ENCODE measurements at places on chromosomes 2 and 18.

- no peak for DNase-seq
These were observed 358.2 kb upstream of the SPRED2 start for GRCh38 chr2:65790676-65790935.

DNA sequence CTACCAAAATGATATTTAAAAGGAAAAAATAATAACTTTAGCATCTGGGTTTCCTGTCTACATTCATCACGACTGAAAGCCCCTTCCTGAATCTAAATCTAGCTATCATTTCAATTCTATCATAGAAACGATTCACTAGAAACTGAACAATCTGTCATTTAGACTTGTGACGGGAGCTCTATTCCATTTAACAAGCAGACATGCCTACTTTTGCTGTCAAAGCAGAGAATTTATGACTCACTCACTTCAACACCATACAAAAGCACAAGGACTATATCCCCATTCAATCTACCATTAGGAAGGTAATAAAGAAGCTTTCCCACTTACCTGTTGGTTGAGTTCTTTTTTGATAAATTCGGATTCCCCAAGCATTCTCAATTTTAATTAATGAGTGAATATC, 1072.3 kb downstream of the LRP1B start:
- no peak for DNase-seq

GRCh38 chr18:31680831-31681568, 3.4 kb downstream of the B4GALT6 start:
- DNase-seq = peak; percentile 18

DNA sequence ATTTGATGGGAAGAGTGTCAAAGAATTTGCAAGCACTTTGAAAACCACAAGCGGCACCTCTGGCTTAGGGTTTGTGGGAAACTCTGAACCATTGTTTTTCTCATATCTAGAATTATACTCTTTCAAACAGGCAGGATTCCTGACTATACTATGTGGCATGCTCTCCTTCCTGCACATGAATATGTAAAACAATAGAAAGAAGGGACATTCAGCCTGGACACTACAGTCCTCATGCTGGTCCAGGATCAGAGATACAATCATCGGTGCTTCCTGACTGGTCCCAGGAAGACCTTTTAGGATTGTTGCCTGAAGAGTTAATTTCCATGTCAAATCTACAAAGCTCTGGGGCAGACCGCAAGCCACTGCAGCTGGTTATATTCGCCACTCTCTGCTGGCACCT, 55.7 kb upstream of the RASGRP3 start:
- no peak for DNase-seq

- no peak for DNase-seq
These were observed 86.7 kb upstream of the CTAGE1 start for GRCh38 chr18:22504251-22505030.

GRCh38 chr18:50955253-50955652, 12.6 kb upstream of the ELAC1 start:
- DNase-seq = no peak

DNA sequence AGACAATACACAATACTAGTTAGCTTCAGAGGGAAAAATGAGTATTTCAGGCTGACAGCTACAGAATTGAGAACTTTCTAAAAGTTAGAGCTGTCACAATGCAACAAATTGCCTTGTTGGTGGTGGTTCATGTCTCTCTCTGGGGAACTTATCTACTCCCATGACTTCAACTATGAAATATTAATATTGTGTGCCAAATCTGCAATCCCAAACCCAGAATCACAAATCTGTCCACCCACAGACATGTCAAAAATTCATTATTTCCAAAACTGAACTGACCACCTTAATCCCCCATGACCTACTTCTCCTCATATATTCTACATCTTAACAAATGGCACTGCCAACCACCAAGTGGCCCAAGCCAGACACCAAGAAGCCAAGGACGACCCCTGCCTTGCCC, 143.5 kb downstream of the TCF4 start:
- DNase-seq = no peak

DNA sequence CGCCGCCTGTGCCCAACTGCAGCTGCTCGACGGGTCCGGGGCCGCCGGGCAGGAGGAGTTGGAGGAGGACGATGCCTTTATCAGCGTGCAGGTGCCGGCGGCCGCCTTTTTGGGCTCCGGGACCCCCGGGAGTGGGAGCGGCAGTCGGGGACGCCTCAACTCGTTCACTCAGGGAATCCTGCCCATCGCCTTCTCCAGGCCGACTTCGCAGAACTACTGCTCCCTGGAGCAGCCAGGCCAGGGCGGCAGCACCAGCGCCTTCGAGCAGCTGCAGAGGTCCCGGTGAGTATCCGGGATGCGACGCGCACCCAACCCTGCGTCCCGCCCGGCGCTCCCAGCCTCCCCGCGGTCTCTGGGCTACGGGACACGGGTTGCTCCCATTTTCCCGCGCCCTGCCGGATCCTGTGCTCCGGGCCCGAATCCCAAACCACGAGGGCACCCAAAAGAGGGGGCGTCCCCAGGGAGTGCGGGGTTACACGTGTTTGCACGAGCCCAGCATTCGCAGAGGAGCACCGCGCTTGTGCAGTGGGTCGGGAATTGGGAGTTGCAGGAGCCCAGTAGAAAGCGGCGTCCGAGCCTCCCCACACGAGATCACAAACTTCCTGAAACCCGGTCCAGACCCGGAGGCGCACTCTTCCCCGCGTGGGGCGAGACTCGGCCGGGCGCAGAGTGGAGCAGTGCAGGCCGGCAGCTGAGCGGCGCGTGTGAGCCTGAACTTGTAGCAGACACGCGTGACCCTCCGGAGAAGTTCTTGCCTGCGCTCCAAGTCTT, 1.2 kb downstream of the CABLES1 start:
- DNase-seq = no peak

- no peak for DNase-seq
These were observed 5.4 kb downstream of the AGXT start for GRCh38 chr2:240873805-240874714.

DNA sequence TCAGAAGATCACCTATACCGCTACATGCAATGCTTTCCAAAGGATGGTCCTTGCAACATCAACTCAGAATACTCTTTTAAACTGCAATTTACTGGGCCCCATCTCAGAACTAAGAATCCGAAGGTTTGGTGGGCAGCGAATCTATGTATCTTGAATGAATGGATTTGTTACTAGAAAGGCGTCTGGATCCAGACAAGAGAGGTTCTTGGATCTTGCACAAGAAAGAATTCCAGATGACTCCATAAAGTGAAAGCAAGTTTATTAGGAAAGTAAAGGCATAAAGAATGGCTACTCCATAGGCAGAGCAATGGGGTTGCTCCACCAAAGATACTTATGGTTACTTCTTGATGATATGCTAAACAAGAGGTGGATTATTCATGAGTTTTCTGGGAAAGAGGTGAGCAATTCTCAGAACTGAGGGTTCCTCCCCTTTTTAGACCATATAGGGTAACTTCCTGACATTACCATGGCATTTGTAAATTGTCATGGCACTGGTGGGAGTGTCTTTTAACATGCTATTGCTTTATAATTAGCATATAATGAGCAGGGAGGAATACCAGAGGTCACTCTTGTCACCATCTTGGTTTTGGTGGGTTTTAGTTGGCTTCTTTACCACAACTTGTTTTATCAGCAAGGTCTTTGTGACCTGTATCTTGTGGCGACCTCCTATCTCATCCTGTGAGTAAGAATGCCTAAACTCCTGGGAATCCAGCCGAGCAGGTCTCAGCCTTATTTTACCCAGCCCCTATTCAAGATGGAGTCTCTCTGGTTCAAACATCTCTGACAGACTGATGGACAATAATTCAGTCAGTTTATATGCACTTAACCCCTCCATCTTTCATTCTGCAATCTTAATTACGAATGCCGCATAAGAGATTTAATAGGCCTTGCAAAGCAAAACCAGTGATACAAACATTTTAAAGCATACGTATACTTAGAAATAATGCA, 7.5 kb upstream of the RMDN2 start:
- no peak for DNase-seq

DNA sequence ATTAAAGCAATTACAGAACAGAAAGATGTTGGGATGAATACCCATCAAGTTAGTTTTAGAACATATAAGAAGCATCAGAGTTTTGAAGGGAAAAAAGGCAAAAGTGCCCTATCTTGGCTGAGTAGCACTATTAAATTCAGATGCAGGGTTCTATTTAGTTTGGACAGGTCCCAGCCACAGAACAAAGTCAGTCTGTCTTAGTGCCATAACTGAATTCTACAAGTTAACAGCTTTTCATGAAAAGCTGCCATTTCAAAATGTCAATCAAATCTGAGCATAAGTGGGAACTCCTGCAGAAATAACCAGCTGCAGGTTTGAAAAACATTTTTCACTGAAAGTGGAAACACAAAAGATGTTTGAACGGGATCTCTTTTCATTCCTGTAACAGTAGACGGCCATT, 160.4 kb downstream of the SRBD1 start:
- no peak for DNase-seq

GRCh38 chr18:75167759-75168618, 41.0 kb downstream of the PTGR3 start:
- no peak for DNase-seq

GRCh38 chr2:239348563-239349452, 52.0 kb downstream of the HDAC4 start:
- no peak for DNase-seq

DNA sequence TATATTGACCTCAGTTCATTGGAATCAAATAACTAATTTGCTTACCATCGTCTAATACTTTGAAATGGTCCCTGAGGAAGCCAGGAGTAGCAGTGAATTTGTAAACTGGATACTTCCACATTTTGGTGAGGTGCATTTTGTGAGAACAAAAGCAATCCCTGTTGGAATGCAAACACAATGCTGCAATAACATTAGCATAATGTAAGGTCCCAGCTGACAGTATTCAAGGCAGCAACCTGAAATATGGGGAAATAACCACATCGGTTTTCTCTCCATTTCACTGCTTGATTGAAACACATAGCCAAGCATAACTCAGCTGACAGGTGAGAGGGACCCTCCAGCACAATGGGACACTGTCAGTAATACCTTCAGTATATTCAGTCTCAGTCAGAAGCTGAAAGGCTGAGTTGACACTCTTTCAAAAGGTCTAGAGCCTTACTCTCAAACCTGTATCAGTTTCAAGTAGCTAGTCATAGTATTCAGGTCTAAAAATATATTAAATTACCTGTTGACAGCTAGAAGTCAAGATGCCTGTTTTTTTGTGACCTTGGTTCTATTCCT, 1311.9 kb upstream of the NRXN1 start:
- no peak for DNase-seq

- DNase-seq = no peak
These were observed 27.1 kb upstream of the SERPINB12 start for GRCh38 chr18:63514888-63515678.

DNA sequence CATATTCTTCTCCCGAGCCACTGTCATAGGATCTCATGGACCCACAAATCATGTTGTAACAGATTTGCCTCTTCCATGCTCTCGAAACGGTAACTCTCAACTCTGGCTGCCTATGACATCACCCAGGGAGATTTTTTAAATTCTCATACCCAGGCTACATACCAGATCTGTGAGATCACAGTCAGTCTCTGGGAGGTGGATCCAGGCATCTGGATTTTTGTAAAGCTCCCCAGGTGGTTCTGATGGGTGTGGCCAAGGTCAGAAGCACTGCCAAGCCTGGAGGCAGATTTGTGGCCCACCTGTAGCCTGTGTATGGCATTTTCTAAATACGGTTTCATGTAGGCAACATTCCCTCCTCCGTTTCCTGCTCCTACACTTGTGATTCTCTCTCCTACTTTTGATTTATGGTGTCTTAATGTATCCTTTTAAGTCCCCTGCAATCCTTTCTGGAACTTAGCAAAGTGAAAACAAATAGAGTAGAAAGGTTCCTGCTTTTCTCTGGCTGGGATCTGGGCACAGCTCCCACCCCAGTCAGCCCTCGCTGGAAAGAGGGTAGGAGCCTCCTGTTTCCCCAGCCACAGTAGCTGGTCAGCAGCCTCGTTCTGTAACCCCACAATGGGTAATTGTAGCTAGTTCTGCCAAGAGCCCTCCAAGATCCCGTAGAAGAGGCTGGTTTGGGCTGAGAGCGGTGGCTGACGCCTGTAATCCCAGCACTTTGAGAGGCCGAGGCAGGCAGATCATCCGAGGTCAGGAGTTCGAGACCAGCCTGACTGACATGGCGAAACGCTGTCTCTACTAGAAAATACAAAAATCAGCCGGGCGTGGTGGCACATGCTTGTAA, 96.2 kb downstream of the KLHL29 start:
- DNase-seq = peak; percentile 63

Data from SW 1271 (cell line).